ENCODE measurements at places on chromosomes 16 and 17.
A peak's percentile ranks its signal among the peaks of the same experiment; 100 is the strongest.

DNA sequence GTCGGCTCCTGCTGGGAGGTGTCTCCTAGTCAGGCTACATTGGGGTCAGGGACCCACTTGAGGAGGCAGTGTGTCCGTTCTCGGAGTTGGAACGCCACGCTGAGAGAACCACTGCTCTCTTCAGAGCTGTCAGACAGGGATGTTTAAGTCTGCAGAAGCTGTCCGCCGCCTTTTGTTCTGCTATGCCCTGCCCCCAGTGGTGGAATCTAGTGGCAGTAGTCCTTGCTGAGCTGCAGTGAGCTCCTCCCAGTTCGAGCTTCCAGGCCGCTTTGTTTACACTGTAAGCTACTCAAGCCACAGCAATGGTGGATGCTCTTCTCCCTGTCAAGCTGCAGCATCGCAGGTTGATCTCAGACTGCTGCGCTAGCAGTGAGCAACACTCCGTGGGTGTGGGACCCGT is 36.0 kb downstream of the ITFG1 start:
- no peak for DNase-seq

GRCh38 chr16:22192261-22193062 is 13.6 kb upstream of the EEF2K start:
- DNase-seq, result peak; percentile 86

DNA sequence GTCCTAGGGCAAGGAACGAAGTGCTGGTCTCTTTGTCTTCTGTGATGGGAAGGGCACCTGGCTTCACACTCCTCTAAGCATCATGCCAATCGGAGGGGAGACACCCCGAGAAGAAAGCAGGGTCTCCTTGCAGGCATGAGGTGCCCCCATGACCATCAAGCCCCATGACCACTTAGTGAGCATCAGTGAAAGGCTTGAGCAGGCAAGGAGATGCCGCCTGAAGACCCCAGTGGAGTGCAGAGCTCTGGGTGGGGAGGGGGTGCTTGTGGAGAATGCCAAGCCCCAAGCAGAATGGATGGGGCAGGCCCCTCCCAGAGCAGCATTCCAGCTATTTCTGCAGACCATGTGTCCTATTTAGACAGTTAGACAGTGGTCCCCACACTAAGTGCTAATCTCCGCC is 232.7 kb upstream of the TNRC6C start:
- no peak for DNase-seq

DNA sequence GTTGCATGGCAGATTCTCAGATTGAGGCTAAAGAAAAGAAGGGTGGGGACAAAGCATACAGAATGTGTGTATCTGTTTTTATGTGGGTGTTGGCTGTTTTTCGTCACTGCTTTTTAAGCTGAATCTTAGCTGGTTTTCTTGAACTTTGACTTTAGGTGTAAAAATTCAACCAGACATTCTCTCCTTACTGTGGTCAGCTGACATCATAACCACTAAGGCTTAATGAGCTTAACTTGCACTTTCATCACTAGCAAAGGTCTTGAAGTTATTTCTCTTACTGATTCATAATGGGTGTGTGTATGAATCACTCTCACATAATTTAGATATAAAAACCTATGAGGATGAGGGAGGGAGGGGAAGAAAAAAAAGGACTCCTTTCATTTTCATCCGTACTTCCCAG is 4.0 kb upstream of the CDC6 start:
- DNase-seq, result no peak

GRCh38 chr17:45200701-45201100 is 21.0 kb upstream of the FMNL1 start:
- no peak for DNase-seq

- DNase-seq, result no peak
Observed at GRCh38 chr17:47990962-47991731, 20.2 kb downstream of the CDK5RAP3 start.

- DNase-seq, result no peak
Observed at GRCh38 chr16:4372001-4372577, 441 bp downstream of the VASN start.
